T-helper 9 cell (primary cell): ENCODE measurements at places on chromosomes 2 and 18.

DNA sequence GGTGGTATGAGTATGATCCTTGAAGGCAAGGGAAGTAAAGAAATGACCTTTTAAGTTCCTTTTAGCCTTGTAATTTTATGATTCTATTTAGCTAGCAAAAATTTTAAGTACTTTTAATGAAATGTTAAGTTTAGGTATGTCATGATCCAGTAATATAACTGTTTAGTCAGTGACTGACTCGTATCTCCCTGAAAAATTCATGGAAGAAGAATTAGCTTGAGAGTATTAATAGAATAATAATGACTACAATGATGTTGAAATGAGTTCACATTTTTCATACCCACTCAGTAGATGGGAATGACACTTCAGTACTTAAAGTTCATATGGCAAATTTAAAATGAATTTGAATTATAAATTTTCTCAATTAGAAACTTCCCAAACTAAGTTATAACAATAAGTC lies 14.6 kb downstream of the RAB3GAP1 start:
- DNase-seq = no peak

DNA sequence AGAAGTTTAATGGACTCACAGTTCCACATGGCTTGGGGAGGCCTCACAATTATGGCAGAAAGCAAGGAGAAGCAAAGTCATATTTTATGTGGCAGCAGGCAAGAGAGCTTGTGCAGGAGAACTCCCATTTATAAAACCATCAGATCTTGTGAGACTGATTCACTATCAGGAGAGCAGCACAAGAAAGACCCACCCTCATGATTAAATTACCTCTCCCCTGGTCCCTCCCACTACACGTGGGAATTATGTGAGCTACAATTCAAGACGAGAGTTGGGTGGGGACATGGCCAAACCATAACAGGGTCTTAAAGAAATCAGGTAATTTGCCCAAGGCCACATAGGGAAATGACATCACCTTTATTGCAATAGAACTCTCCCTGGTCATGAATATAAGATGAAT lies 1073.3 kb upstream of the ACVR2A start:
- DNase-seq = no peak

DNA sequence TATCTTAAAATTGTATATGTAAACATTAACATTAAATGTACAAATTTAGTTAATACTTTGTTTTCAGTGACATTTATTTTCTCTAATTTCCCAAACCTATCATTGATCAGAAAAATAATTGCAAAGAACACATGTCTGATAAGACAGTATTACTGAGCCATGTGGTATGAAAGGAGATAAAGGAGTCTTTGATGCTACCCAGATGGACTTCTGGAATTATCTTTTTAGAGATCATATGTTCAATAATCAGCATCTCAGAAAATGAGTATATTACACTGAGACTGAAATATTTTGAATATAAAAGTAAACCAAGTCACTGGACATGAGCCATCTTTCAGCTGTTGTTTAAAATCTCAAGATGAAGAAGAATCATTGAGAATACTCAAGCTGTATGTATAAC lies 153.3 kb downstream of the PHLPP1 start:
- DNase-seq = no peak

GRCh38 chr2:54454548-54455130 lies 1.5 kb upstream of the SPTBN1 start:
- no peak for DNase-seq

DNA sequence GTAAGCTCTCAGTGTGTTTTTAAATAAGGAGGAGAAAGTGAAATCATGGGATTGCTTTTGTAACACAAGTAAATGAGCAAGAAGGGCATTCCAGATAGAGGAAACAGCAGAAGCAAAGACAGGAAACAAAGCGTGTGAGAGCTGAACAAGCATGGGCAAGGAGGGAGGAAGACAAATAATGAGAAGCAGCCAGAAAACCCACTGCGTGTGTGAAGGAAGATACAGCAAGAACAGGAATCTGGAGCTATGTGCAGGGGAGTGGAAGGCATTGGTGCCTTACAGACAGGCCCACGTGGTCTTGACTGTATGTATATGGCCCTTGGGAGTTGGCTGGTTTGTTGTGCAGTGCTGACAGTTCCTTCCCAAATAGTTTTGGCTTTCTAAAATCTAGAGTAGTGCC lies 88.6 kb downstream of the AAK1 start:
- no peak for DNase-seq

- DNase-seq = no peak
These were observed 2.0 kb downstream of the SMAD2 start for GRCh38 chr18:47928466-47928865.

GRCh38 chr2:86807468-86808275 lies 17.0 kb upstream of the CD8A start:
- no peak for DNase-seq

GRCh38 chr2:152638056-152638455 lies 79.2 kb downstream of the PRPF40A start:
- no peak for DNase-seq

- DNase-seq = no peak
These were observed 170.1 kb upstream of the PGAP1 start for GRCh38 chr2:197096649-197097048.

DNA sequence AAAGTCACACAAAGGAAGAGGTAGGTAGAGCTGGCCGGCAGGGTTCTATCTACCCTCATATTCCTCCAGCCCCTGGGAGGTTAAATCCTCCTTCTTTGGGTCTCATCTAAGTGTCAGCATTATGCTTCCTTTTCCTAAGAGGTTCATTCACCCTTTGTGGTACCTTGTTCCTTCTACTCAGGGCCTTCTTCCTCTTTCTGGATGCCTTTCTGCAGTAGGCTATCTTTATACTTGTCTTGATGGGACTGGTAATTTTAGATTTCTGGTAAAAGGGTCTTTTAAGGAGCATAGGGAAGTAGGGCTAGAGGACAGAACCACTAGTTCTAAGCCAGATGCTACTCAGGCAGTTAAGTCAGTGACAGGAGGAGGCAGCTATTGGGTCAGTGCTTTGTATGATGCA lies 13.7 kb upstream of the TNP1 start:
- DNase-seq = no peak

GRCh38 chr2:221156062-221156734 lies 415.9 kb downstream of the EPHA4 start:
- no peak for DNase-seq

- DNase-seq = no peak
These were observed 12.4 kb downstream of the NMI start for GRCh38 chr2:151277067-151277466.
